ENCODE measurements at places on chromosomes 6 and 20.

- no peak for DNase-seq
Measured at GRCh38 chr6:107764684-107765460, 59.2 kb downstream of the SCML4 start.

DNA sequence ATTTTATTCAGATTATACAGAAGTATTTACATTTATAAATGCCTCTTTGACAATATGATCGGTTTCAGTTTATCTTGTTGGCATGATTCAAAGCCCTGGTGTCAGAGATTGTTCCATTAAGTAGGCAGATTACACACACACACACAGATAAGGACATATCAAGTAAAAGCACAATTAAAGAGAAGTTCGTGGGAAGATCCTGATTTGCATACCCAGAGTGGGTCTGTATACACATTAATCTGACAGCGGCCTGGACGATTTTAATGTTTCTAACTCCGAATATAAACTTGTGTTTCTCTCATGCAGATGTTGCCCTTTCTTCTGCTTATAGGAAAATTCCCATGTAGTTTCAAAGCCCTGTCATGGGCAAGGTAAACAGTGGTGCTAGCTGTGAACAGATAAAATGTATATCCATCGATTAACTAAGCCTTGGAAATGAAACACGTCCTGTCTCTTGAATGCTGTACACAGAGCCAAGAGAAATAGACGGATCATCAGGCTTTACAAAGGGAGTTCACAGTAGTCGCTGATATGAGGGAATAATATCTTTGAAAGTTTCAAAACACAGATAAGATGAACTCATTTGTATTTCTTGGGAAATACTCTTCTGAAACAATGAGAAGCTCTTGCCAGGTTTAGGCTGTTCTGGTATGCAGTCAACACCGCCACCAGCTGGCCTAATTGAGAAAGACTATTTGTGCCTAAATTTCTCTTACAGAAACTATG lies 108.2 kb upstream of the GMDS start:
- peak; percentile 78 for DNase-seq

DNA sequence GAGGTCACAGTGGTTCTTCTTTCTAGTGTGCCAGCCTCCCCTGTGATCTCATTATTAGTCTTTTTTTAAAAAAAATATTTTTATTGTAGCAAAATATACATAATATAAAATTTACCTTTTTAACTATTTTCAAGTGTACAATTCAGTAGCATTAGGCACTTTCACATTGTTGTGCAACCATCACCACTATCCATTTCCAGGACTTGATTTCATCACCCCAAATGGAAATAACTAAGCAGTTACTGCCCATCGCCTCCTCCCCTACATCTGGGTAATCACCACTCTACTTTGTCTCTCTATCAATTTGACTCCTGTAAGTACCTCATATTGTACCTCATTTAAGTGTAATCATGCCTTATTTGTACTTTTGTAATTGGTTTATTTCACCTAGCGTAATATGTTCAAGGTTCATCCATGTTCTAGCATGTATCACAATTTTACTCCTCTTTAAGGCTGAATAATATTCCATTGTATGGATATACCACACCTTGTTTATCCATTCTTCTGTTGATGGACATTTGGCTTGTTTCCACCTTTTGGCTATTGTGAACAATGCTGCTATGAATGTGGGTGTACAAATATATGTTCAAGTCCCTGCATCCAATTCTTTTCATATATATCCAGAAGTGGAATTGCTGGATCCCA lies 68.6 kb upstream of the FYN start:
- DNase-seq, result no peak

GRCh38 chr20:43994486-43995100 lies 79.9 kb downstream of the TOX2 start:
- DNase-seq, result no peak

- DNase-seq, result no peak
Measured at GRCh38 chr20:23640671-23641667, 3.2 kb upstream of the CST3 start.

DNA sequence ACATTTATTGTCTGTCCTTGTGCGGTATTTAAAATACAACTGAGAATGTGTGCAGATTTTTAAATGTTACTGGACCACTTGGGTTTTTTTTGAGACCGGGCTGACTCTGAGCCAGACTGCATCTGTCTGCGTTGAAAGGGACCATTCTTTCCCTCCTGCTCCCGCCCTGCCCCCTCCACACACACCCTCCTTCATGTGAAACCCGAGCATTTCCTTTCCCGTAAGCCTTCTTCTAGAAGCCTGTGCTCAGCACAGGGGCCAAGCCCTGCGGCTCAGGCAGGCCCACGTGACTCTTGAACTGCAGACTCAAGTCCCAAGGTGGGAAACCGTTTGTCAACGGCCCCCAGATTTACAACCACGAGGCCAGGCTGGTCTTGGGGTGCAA lies 82.7 kb upstream of the FOXC1 start:
- peak; percentile 57 for DNase-seq

- DNase-seq, result no peak
Measured at GRCh38 chr6:27176096-27176495, 71.4 kb upstream of the PRSS16 start.

GRCh38 chr6:66533921-66534404 lies 826.9 kb upstream of the EYS start:
- DNase-seq, result no peak

GRCh38 chr20:4688305-4688704 lies 33.4 kb upstream of the PRND start:
- no peak for DNase-seq

- no peak for DNase-seq
Measured at GRCh38 chr6:85684133-85684808, 41.6 kb upstream of the SYNCRIP start.

DNA sequence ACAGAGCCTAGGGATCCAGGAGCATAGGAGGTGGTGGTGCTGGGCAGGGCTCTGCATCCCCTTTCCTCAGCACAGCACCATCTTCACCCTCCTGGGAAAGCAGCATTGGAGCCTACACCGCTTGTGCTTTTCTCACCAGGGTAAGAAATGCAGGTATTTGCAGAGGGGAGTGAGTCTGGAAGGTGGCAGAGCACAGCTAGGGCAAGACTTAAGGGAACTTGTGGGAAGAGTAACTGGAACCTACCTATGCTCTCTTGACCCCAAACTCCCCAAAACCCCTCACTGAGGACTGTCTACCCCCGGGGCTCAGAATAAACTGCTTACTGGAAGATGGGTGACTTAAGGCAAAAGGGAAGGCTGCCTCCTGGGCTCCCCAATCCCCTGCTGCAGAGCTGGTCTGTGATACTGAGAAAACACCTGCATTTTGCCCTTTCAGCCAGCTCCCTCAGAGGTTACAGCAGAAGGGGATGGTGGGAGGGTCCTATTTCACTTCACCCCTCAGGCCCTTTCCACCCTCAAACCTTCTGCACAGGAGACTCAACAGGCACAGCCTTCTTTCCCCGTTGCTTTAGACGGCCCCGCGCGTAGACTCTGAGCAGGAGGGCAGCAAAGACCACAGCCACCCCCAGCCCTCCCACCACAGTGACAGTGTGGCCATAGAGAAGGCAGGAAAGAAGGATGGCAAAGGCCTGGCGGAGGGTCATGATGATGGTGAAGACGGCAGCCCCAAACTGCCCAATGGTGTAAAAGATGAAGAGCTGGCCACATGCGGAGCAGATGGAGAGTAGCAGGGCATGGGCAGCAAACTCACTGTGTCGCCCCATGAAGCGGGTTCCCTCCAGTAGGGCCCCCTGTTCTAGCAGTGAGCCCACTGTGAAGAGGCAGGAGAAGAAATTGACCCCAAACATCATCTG lies 2.9 kb downstream of the SLC35B2 start:
- no peak for DNase-seq

GRCh38 chr6:75794954-75795739 lies 46.1 kb downstream of the MYO6 start:
- no peak for DNase-seq

DNA sequence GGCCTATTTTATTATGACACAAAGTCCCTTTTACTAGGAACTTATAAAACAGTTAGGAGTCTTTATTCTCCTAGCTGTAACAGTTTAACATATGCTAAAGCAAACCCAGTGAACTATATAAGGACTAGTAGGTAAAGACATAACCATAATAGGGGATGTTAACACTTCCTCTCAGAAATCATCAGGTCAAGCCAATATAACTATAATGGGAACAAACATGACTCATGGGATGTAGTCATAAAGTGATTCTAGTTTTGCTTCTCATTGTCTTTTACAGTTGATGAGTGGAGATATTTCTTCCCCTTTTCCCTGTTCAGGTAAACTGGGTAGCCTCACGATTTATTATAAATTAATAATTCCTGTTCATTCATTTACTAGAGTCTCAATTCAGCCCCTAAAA lies 9.7 kb downstream of the PTCHD4 start:
- no peak for DNase-seq

DNA sequence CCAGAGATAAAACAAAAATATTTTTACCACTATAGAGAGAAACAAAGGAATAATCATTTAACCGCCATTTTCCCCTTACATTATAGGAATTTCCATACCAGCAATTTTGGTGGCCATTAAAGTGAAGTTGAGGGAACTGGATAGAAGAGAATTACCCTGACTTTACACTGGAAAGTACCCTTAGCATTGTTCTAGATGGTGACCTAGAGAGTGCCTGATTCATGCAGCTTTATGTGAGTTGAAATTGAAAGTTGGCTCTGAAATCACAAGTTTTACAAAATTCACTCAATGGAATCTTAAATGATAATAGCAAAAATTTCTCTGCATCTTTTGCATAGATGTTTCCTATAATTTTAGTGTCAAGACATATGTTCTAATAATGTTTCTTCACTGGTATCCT lies 55.7 kb upstream of the PREP start:
- no peak for DNase-seq

DNA sequence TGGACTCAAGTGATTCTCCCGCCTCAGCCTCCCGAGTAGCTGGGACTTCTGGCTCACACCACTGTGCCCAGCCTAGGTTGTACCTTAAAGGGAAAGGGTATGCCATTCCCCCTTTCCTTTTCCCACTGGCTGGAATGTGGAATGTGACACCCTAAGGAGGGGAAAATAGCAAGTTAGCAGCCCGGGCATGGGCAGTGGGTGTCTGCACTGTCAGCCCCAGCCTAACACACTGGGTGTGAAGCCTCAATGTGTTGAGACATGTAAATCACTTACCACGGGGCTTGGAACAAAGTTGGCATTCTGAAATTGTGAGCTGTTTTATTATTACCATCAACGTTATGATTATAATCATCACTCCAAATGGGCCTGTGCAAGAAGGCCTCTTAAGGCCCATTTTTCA lies 80.8 kb upstream of the PTPN1 start:
- DNase-seq, result no peak

- no peak for DNase-seq
Measured at GRCh38 chr6:77880501-77880900, 227.7 kb downstream of the MEI4 start.

DNA sequence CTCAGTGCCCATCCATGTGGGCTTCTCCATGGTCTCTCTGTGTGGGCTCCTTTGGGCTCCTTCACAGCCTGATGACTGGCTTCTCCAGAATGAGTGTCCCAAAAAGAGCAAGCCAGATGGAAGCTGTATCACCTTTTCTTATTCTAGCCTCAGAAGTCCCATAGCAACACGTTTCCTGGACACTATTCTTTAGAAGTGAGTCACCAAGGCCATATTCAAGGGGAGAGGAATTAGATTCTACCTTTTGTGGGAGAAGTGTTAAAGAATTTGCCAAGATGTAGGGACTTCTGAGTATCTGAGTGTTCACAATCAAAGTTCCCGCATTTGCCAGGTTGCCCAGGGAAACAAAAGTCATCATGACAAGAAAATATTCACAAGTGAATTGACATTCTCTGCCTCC lies 20.7 kb upstream of the TBC1D22B start:
- DNase-seq, result no peak
